ENCODE measurements at places on chromosomes 2 and 18.
A peak's percentile ranks its signal among the peaks of the same experiment; 100 is the strongest.

- no peak for DNase-seq
Measured at GRCh38 chr18:46466234-46467160, 190.5 kb downstream of the LOXHD1 start.

- DNase-seq = no peak
Measured at GRCh38 chr2:138267902-138268254, 233.7 kb upstream of the SPOPL start.

DNA sequence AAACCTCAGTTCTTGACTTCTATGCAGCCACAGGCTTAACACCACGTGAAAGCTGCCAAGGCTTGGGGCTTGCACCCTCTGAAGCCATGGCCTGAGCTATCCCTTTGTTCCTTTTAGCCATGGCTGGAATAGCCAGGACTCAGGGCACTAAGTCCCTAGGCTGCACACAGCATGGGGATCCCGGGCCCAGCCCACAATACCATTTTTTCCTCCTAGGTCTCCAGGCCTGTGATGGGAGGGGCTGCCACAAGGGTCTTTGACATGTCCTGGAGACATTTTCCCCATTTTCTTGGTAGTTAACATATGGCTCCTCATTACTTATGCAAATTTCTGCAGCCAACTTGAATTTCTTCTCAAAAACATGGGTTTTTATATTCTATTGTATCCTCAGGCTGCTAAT, 619.1 kb downstream of the NYAP2 start:
- DNase-seq = no peak

GRCh38 chr2:68274022-68274421, 21.7 kb upstream of the PPP3R1 start:
- no peak for DNase-seq

- DNase-seq = peak; percentile 57
Measured at GRCh38 chr18:49460976-49461601, 644 bp upstream of the DYM start.

DNA sequence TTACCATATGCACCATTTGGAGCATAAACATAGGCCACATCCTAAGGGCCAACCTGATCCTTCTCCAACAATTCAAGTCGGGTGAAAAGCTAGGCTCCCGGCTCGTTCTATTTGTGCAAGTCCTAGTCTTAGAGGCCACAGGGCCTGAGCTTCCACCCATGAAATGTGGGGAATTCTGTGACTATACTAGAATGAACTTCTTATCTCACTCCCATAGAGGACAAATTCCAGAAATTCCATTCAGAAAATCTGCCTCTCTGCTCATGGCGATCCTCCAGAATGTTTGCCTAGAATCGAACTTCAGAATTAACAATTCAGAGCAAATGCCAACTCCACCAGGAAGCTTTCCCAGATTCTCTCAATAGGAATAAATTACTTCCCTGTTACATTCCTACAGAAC, 187.9 kb downstream of the BCL11A start:
- peak; percentile 1 for DNase-seq

DNA sequence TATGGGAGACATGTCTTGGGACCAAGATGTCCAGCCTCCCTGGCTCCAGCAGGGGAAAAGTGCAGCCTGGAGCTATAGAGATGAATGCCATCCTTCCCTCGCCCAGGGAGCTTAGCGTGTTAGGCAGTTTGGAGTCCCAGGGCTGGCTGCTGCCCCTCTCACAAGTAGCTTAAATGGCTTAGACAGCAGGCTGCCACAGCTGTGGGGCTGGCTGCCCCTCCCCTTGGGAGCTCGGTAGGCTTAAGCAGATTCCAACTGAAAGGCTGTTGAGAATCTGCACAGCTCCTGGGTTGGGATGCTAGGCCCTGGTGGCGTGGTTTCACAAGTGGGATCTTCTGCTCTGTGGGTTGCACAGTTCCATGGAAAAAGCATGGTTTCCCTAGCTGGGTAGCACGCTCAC, 940.5 kb upstream of the DDX18 start:
- DNase-seq = no peak

DNA sequence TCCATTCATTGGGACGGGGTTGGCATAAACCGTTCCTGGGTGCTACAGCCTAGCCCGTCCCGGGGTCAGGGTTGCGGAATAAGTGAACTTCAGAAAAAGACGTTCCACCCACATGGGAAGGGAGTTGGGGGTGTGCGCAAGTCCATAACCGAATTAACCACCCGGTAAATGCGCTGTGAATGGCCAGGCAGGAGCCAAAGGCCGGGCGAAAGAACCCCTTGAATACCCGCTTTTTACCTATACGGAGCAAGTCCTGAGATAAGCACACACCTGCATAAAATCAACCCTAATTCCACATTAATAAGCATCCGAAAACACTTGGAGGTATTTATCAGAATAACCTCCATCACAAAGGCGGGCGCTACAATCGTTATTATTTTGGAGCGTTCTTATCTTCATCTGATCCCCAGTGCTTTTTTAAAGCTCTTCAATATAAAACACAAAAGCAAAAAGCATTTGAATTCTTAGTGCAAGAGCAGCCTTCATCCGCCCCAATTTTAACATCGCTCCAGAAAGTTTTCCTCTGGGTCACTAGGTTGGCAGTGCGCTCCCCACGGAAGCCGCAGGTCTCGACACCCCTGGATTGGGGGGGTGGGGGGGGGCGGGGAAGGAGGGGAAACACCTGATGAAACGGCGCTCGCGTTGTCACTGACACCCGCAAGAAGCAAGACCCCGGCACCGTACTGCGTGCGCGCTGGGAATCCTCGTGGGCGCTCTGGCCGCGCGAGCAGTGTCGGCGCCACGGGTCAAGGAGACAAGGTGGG, 1.2 kb downstream of the SATB2 start:
- DNase-seq = peak; percentile 29

- no peak for DNase-seq
Measured at GRCh38 chr2:127118467-127118866, 11.5 kb upstream of the BIN1 start.

DNA sequence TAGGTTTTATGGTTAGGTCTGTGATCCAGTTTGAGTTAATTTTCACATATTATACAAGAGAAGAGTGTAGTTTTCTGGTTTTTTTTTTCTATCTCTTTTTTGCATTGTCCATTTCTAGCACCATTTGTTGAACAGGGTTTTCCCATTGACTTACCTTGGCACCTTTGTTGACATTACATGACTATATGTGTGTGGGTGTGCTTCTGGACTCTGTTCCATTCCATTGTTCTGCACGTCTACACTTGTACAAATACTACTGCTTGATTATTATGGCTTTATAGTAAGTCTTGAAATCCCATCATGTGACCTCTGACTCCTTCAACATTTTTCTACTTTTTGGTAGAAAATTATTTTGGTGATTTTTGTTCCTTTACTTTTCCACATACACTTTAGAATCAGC, 38.7 kb downstream of the UBE2F start:
- no peak for DNase-seq

GRCh38 chr2:230714136-230714480, 1.5 kb downstream of the CAB39 start:
- DNase-seq = peak; percentile 73

DNA sequence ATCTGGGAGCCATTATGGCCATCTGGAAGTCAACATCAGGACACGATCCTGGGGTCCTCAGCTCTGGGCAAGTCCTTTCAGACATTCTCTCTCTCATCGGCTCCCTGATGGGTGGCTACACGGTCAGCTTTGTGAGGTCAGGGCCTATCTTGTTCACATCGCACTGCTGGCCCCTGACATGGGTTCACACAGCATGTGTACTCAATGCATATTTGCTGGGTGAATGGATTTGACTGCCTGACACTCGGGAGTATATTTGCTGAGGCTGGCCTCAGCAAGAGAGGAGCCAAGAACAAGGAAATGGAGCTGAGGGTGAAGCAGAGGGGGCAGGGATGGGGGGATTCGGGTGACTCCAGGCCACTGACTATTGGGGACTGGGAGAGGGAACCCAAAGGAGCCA, 50.5 kb downstream of the SLC4A5 start:
- DNase-seq = no peak

DNA sequence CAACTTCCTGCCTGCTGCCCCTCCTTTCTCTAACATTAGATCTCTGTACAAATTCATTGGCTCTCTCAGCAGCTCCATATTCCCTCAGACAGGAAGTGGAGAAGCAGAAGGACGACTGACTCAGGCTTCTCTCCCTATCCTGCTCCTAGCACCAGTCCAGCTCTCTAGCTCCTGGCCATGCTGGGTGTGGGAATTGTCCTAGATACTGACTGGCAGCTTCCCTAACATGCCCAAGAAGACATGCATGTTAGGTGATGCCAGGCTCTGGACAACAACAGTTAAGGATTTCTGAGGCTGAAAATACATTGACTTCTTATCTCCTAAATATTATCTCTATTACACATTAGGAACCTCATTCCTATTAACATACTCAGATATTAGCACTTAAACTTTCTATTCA, 292.9 kb downstream of the IKZF2 start:
- no peak for DNase-seq

DNA sequence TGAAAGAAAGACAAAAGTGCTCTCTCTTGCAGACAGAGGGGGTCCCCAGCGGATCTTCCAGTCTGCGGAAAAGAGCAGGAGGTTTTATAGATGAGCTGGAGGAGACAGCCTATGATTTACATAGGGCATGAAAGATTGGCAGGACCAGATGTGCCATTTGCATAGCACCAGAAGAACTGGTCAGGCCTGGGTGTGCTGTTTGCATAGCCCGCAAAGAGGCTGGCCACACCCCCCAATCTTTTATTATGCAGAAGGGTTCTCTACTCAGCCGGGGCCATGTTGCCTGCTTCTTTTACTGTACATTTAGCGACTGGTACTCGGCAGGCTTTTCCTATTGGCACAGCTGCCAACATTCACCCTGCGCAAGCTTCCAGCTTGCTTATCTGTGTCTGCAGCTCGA, 317.6 kb downstream of the GALR1 start:
- DNase-seq = no peak

DNA sequence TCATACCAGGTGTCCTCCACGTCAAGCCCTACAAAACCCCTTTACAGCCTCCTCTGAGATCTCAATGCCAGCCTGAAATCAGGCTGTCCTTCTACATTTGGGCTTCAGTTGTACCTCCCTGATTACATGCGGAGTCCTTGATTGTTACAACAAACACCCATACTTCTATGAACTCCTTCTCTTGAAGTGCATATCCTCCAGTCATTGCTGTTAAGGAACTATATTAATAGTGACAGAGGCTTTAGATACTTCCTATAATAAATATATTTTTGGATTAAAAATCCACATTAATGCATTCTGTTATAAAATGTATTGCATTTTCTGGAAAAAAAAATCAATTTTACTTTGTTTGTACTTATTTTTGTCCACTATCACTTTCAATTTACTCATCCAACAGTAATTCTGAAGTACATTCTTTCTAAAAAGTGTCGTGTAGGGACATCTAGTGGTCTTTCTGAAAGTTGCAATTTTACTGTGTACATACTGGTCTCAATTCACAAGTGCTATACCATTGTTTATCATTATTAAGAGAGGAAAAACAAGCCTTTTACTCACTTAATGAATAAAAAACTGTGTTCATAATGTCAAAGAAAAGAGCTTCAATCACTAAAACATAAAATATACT, 316.4 kb downstream of the DSEL start:
- DNase-seq = peak; percentile 78

DNA sequence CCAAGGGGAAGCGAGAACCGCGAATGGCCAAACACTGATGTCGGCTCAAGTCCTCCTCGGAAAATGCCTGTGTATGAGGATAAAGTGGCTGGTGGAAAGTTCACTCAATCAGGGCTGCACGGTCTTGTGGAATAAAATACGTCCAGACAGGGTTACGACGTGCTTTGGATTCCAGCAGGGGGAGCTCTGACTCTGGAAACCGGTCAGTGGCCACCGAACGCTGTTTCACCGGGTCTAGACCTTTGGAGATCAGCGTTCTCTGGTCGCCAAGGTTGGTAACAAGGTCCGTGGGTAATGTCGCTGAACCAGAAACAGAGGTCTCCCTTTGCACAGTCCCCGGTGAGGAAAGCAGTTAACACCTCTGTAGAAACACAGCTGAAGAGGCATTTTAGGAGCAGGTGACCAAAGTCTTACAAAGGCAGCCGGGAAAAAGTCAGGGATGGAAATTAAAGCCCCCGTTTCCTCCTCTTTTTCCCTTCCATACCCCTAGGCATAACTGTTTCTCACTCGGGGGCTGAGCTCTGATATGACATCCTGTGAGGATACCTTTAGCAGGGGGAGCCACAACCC, 47.8 kb downstream of the CDCA7 start:
- peak; percentile 86 for DNase-seq

- DNase-seq = peak; percentile 45
Measured at GRCh38 chr2:191065785-191066184, 51.8 kb upstream of the STAT1 start.

DNA sequence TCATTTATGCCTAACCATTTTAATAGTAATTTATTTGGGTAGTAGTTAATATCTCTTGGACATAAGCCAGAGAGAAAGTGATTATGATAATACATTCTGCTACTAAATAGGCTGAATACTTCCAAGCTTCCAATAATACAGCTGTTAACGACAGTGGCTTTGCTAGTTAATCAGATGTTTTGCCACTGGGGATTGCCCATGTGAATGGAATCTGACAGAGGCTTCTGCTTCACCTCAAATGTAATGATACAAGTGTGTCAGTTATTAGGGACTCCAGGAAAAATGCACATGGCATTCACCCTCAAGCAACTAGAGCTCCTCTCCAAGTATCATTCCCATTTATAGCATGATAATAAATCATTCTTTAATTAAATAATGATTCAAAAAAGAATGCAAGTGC, 185.0 kb upstream of the TMEFF2 start:
- no peak for DNase-seq

GRCh38 chr2:205574001-205574400, 108.3 kb upstream of the NRP2 start:
- DNase-seq = no peak

DNA sequence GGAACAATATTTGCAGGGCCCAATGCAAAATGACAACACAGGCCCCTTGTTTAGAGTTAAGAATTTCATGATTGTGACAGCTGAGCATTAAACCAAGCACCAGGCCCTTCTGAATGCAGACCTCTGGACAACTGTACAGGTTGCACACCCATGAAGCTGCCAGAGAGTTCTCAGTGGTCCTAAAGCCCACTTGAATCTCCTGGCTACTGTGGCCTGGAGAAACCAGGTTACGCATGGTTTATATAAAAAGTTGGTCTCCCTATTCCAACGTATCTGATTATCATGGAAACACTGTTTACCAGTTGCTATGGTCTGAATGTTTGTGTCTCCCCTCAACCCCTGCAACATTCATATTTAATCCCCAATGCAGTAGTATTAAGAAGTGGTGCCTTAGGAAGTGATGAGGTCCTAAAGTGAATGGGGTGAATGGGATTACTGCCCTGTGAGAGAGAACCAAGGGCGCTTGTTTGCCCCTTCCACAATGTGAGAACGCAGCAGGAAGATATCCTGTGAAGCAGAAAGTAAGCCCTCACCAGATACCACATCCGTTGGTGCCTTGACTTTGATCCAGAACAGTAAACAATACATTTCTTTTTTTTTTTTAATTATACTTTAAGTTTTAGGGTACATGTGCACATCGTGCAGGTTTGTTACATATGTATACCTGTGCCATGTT, 48.0 kb upstream of the ANXA4 start:
- DNase-seq = no peak

Measured in fibroblast of the aortic adventitia (primary cell).